ENCODE measurements at places on chromosomes 12 and 14.

- DNase-seq: no peak
These were observed 3.6 kb upstream of the NUDT4 start for GRCh38 chr12:93373961-93374656.

DNA sequence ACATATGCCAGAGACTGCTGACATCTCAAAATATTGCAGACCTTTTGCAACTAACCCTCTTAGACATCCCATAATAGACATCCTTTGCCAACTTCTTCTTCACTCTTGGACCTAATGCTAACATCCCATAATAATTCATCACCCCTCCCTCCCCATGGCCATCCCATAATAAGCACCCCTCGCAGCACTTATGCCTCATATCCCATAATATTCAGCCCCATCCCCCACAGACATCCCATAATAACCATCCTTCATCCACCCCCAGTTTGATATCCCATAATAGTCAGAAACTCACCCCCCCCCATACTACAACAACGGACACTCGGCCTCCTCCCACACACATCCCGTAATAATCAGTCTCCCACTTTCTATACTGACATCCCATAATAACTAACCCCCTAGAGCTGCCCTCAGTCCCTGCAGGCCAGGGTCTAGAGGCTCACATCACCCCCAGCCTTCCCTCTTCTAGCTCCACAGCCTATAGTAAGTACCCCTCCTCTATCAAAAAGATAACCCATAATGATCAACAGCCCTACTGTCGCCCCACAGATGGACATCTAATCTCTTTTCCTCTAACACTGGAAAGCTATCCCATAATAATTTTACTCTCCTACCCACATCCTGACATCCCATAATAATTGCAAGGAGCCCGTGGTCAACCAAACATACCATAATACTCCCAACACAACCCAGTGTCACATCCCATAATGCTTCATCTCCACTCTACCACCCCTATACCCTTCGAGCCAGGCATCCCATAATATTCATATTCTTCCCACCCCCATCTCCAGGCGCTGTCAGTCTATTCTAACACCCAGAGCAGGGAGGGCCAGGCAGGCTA is 792 bp upstream of the CHD4 start:
- DNase-seq: peak; percentile 82

GRCh38 chr12:41683513-41684240 is 461.0 kb downstream of the GXYLT1 start:
- no peak for DNase-seq

DNA sequence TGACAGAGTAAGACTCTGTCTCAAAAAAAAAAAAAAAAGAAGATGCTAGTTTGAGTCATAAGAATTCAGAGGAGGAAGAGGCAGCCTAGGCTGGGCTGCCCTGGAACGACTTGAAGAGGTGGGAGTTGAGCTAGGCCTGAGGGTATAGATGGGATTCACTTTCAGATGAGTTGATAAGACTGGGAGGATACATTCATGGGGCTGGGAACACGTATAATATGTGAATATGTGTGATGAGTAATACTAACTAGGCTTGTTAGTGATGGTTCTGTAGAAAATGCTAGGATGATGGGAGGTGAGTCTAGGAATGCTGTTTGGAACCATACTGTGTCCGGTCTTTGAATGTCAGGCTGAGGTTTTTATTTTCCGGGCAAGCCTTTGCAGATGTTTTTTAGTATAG is 9.0 kb downstream of the PLEKHA5 start:
- DNase-seq: no peak

GRCh38 chr12:58372298-58372697 is 430.9 kb downstream of the ATP23 start:
- no peak for DNase-seq

DNA sequence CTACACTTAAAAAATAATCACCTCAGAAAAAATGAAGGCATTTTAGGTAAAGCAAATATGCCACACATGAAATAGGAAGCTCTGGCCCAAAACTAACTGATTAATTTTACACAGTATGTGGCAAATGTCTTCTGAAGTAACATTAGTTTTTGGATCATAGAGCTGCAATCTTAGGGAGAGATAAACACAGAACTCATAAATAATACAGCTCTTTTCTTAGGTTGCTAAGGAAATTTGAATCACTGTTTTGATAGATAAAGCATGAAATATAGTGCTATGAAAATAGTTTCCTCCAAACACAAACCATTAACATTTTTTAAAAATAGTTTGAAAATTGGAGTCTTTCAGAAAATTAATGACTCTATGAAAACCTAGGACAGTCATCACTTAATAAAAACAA is 15.0 kb downstream of the RASSF9 start:
- no peak for DNase-seq

- DNase-seq: no peak
These were observed 288.5 kb downstream of the KSR2 start for GRCh38 chr12:117680312-117680711.

DNA sequence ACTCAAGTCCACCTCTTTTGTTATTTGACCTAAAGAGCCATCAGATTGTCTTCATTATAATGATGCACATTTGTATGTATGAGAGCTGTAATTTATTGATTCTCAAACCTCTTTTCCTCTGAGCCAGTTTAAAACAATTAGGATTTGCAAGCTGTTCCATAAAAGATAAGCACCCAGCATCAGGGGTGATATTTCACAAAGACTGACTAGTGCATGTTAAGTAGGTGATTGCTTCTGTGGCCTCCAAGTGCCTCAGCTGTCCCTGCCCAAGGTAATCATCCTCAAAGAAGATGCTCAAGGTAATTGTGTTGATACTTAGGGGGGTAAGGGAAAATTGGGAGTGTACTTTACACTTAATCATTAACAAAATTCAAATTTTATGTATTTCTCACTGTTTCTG is 18.2 kb downstream of the CEP128 start:
- DNase-seq: peak; percentile 58

- no peak for DNase-seq
These were observed 79.6 kb downstream of the PPM1A start for GRCh38 chr14:60328583-60328982.

- no peak for DNase-seq
These were observed 52.5 kb downstream of the TESPA1 start for GRCh38 chr12:54932038-54932437.

DNA sequence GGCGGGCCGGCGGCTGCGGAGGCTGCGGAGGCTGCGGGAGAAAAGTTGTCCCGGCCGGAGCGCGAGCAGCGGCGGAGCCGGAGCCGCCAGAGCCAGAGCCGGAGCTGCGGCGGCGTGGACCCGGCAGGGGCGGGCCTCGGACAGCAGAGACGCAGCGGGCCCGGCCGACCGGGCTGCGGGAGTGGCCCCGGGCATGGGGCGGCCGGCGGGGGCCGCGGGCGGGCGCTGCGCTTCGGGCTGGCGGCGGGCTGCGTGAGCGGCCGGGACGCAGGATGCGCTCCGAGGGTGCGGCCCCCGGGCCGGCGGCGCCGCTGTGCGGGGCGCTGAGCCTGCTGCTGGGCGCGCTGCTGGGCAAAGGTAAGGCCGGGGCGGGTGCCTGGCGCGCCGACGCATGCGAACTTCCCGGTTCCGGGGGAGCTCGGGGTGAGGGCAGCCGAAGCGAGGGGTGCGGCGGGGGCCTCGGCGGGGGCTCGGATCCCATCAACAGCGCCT is at the start of gene TMEM132C:
TMEM132C (plus strand) TSS at position 40 of the 492 bp plus-strand sequence; CDS start at position 273, 233 bp downstream.
- no peak for DNase-seq

DNA sequence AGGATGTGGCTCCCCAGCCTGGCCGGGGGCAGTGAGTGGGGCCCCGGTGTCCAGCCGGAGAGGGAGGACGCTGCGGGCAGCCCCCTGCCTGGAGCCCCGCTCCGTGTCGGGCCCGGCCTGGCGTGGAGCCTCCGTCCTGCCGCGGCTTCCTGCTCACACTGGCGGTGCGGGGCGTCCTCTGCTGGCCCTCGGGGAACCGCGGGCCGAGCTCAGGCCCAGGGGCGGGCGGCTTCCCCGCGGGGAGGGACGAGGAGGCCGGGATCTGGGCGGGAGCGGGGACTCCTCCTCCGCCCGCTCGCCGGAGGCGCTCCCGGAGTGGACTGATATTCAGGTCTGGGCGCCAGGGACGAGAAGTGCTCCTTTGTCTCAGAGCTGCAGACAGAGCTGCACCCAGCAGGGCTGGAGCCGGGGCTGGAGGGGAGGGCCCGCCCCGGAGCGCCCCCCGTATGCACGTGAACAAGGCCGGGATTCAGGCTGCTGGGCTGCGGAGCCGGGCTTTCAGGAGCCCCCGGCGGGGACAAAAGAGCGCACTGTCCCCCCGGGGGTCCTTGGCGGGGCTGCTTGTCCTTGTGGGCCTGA is 2.2 kb downstream of the MMP17 start:
- no peak for DNase-seq

DNA sequence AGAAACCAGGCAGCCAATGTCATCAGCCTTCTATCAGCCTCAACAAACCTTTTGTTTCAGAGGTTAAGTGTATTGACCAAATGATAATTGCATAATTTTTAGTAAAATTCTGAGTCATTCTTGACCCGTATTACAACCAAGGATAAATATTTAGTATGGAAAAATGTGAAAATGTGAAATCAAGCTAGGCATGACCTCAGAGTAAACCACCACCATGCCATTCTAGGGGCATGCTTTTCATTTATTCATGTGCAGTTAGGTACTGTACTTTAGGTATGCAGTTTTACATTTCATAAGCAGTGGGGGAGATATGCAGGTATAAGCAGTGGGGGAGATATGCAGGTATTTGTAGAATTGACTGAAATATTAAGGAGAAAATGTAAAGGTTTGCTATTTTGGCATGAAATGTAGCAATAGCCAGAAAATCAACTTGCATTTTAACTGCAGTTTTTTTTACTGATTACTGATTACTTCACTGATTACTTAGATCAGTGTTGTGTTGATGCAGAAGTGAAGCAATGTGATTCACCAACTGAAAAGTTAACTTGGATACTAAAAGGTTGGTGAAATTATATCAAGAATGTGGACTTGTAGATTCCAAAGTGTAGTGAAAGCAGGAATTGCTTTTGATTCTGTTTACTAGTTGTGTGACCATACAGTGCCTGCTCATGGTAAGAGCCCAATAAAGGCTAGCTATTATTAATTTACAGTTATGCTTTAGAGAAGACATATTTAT is 184.2 kb downstream of the ESR2 start:
- DNase-seq: no peak

- DNase-seq: no peak
These were observed 10.4 kb upstream of the RMST start for GRCh38 chr12:97452230-97452629.

GRCh38 chr14:85892251-85892650 is 362.3 kb downstream of the FLRT2 start:
- no peak for DNase-seq

- no peak for DNase-seq
These were observed 1189.0 kb upstream of the FLRT2 start for GRCh38 chr14:84340938-84341337.

GRCh38 chr14:36555998-36556743 is 26.2 kb downstream of the NKX2-8 start:
- peak; percentile 29 for DNase-seq

DNA sequence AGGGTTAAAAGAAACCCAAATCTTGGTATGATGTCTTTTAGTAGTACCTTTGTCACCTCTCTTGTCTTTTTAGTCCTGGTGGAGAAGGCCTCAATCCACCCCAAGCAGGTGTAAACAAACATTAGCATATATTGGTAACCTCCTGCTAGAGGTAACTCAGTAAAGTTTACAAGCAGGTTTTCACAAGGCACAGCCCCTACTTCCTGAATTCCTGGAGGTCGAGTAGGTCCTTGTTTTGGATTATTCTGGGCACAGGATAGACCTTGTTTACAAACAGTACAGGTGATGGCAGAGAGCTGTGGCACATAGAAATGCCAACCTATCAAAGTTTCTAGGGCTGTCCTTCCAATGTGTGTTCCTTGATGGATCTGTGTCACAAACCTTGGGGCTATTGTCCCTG is 99.1 kb downstream of the ALG10 start:
- no peak for DNase-seq

DNA sequence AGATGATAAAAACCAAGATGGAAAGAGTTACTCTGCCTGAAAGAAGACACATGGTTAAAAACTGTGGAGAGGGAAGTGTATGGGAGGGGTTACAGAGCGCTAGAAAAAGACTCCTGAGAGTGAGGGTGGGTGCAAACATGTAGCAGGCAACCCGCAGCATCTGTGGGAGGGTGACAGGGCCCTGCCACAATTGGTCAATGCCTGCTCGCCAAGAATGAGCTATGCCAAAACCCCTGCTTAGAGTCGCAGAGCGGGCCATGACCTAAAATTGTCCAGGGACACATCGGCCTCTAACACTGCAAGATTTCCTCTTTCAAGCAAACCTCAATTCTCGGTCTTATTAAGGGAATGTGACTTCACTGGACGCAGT is 700 bp downstream of the PRKAG1 start:
- DNase-seq: no peak

- DNase-seq: no peak
These were observed 723.4 kb downstream of the TRHDE start for GRCh38 chr12:72995616-72996015.

- DNase-seq: no peak
These were observed 13.5 kb upstream of the CYP46A1 start for GRCh38 chr14:99670361-99671234.

GRCh38 chr14:93010522-93011140 is 87.7 kb downstream of the CHGA start:
- peak; percentile 37 for DNase-seq

- no peak for DNase-seq
These were observed 5.6 kb upstream of the FAM234B start for GRCh38 chr12:13038491-13039161.

GRCh38 chr12:22285846-22286245 is 48.7 kb downstream of the ST8SIA1 start:
- DNase-seq: no peak

- DNase-seq: no peak
These were observed 226.2 kb downstream of the NUBPL start for GRCh38 chr14:31787377-31787776.

GRCh38 chr12:66072566-66072965 is 58.0 kb downstream of the LLPH start:
- no peak for DNase-seq

- DNase-seq: no peak
These were observed 358.5 kb downstream of the TMEM121 start for GRCh38 chr14:105884808-105885281.

GRCh38 chr12:19894050-19894449 is 454.8 kb downstream of the AEBP2 start:
- DNase-seq: no peak

- DNase-seq: no peak
These were observed 186.1 kb upstream of the SLC38A2 start for GRCh38 chr12:46558677-46559076.

- peak; percentile 63 for DNase-seq
These were observed 4.3 kb upstream of the PGF start for GRCh38 chr14:74959596-74960180.
